ENCODE measurements at places on chromosomes 4 and X.
A peak's percentile ranks its signal among the peaks of the same experiment; 100 is the strongest.

DNA sequence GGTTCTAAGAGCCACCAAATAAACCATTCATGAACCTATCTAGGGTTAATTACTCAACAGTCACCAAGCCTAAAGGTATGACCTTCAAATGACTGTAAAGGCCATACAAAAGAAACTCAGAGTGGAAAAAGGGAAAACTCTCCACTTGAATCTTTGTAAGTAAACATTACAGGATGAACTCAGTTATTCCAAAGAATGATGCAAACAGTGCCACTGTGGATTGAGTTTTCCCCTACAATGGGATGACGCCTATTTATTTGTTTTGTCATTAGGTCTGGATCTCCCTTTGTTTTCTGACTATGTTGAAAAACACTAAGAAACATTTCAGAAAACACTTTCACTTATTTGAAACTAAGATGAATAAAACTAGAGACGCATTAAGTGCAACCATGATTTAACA, 12.7 kb downstream of the NUDT6 start:
- DNase-seq: no peak

- no peak for DNase-seq
Observed at GRCh38 chr4:34091451-34091850, 2152.9 kb downstream of the ARAP2 start.

DNA sequence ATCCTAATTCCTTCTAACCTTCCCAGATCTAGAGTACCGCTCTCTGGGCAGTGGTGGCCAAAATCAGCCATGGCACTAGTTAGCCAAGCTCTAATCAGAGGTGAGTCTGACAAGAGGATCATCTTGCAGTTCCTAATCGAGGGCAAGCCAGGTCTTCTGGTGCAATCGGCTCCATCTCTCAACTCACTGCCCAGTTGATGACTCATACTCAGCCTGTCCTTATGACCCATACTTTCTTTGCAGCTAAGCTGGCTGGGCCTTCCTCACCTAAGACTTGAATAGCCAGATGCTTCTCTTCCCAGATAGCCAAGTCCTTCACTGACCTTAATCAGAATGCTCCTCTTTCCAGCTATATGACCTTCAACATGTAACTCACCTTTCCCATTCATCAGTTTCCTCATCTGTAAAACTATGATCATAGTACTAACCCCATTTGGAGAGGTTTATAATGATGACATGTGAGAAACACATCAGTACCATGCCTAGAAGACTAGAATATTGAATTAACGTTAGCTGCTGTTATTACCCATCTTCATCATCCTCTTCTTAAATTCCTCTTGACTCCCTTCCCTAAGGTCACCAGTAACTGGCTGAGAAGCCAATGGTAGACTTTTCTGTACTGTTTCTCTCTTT, 57.1 kb downstream of the RELL1 start:
- DNase-seq: no peak

- DNase-seq: peak; percentile 14
Observed at GRCh38 chr4:81827577-81828202, 356.0 kb upstream of the RASGEF1B start.

GRCh38 chrX:150873616-150874015, 24.9 kb downstream of the CD99L2 start:
- DNase-seq: no peak

DNA sequence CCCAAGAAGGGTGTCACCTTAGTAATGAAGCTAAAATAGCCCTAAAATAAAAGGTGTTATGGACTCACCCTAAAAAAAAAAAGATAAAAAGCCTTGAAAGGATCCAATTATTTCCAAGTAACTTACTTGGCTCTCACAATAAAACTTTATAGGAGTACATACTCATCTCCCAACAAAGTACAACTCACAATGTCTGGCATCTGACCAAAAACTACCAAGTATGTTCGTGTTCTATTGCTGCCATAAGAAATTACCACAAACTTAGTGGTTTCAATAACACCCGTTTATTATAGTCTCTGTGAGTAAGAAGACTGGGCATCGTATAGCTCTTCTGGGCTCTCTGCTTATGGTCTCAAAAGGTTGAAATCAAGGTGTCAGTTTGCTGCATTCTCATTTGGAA, 51.0 kb downstream of the BEX1 start:
- DNase-seq: no peak

DNA sequence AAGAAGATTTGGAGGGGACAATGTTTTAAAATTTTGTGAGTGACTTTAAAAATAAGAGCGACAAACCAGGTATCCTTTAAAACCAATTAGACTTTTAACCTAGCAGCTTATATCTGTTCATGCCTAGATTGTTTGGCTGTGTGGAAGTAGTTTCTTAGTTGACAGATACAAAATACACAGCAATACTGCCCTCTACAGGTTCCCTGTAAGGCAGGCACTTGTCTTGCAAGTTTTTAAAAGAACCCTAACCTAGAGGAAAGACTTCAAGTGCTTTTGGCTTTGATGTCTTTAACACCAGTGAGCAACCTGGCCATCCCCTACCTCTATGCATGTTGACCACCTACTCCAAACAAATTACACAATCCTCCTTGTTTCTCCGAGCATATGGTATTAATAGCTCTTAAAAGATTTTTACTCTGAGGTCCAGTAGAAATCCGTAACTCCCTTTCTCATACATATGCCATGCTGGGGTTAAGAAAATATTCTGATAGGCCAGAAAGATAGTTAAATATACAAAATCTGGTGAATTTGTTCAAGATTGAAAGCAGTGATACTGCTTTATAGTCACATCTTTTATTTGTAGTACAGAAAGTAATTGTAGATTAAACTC, 273.0 kb downstream of the ARHGAP24 start:
- DNase-seq: no peak

DNA sequence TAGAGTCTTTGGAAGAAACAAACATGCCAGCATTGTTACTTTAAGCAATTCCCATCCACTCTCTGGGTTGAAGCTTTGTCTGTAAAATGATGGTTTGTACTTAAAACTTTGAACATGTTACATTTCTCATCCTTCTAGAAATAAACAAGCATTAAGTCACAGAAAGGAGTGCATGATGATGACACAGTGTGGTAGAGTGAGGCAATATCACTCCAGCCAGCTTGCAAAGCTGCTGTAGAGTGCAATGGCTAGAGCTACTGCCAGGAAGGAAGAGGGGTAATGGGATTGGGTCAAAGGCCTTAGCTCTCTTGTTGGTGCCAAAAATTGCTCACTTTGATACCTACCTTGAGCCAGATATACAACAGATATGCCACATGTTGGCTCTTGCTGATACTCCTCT, 12.3 kb upstream of the ENOX2 start:
- no peak for DNase-seq

GRCh38 chr4:178470996-178471784, 1029.0 kb upstream of the AGA start:
- no peak for DNase-seq

DNA sequence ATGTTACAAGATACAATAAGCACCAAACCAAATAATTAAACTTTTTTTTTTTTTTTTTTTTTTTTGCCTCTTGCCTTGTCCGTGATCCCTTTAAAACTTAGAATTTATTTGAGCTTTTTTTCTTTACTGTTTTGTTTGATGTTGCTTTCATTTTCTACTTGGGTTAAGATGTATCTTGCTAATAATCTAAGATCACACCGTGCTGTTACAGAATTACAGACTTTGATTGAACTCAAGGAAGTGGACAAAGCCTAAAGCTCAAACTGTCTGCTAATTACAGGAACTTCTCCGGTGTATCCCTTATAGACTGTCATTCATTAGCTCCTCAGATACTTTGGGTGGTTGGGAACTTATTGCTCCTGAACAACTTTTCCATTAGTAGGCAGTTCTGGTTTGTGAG, 26.5 kb downstream of the STIM2 start:
- DNase-seq: no peak

DNA sequence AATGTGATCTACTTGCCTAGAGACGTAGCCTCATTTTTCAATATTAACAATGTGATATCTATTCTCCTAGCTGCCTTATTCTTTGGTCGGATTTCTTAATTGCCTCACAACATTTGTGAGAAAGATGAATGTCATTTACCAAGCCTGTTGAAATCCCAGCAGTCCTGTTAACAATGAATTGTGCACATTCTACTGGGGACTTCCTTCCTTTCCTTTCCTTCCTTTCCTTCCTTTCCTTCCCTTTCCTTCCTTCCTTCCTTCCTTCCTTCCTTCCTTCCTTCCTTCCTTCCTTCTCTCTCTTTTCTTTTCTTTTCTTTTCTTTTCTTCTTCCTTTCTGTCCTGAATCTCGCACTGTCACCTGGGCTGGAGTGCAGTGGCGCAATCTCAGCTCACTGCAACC, 107.1 kb downstream of the GPAT3 start:
- no peak for DNase-seq

- no peak for DNase-seq
Observed at GRCh38 chrX:88170553-88170952, 576.5 kb upstream of the CPXCR1 start.

DNA sequence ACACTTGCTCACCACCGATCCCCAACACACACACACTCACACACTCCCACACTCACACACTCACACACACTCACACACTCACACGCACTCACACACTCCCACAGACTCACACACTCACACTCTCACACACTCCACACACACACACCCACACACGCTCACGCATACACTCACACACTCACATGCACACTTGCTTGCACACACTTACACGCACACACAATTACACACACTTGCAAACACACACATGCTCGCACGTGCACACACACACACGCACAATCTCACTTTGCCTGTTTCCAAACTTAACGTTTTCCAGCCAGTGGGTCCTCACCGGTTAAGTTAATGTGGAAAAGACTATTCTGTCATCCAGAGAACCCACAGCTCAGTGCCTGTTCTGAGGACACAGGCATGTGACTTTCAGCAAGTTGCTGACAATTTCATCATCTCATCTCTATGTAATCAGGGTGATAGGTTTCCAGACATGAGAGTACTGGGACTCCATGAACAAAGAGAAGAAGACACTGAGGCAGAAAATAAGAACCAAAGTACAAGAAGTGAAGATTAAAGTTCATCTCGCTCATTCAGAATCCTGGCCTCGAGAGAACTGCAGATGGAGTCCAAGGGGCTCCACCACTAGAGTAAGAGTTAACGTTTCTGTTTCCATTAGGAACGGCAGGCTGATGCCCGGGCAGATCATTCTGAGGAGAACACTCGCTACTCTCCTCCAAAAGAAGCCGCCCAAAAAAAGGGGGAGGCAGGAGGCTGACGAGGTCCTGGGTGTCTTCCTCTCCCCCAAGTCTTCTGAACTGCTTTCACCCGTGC, 153.2 kb upstream of the FRG1 start:
- DNase-seq: no peak

DNA sequence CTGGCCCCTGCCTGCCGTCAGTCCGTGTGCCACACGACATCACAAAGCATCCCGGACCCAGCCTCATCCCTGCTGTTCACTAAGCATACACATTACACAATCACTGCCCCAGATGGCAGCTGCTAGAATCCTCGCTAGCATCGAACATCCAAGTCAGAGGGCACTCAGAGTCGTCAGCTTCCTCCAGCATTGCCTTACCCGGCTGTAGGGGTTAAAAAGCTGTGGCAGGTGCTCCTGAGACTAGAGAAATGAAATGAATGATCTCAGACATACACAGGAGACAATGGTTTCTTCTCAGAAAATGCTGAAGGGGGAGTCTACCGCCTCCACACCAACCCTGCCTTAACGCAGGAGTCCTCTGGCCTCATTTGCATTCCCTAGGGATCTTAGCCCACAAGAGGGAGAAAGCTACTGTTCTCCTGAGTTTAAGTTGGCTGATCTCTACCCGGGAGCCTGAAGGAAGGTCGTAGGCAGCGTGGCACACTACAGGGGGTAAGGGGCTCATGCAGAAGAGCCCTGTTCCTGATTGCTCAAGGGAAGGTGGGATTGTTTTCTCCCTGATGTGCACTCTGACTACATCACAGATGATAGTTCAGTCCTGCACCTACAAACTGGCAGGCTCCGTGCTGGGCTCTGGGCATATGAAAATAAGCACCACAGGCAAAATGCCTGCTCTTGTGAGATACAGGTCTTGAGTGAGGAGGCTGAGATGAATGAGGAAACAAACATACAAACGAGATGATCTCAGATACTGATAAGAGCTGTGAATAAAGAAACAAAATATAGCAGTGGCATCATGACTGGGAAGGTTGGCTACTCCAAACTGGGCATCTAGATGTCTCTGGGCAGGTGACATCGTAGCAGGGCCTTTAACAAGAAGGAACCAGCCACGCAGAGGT, 2.6 kb upstream of the KIAA0232 start:
- DNase-seq: no peak

GRCh38 chr4:80613470-80613869, 277.9 kb downstream of the CFAP299 start:
- DNase-seq: no peak

- peak; percentile 80 for DNase-seq
Observed at GRCh38 chrX:12791257-12792228, at the start of gene PRPS2. PRPS2 (plus strand) TSS chrX:12791412; CDS start chrX:12791498, 86 bp downstream.

- DNase-seq: no peak
Observed at GRCh38 chr4:120771907-120772306, 150.6 kb downstream of the PRDM5 start.

- DNase-seq: no peak
Observed at GRCh38 chr4:163757219-163757618, 262.7 kb downstream of the TMA16 start.

GRCh38 chr4:75037252-75037651, 104.3 kb downstream of the PARM1 start:
- DNase-seq: no peak

DNA sequence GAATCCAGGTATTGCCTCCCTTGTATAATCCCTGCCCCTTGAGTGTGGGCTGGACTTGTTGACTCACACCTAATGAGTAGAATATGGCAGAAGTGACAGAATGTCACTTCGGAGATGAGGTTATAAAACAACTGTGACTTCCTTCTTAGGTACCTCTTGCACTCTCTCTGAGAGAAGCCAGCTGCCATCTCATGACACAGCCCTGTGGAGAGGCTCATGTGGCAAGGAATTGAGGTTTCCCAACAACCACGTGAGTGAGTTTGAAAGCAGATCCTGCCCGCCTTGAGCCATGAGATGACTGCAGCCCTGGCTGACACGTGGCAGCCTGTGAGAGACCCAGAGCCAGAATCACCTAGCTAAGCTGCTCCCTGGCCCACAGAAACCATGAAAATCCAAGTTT, 13.5 kb downstream of the ASB11 start:
- DNase-seq: peak; percentile 16

- DNase-seq: no peak
Observed at GRCh38 chrX:54087661-54088060, 43.4 kb upstream of the PHF8 start.

DNA sequence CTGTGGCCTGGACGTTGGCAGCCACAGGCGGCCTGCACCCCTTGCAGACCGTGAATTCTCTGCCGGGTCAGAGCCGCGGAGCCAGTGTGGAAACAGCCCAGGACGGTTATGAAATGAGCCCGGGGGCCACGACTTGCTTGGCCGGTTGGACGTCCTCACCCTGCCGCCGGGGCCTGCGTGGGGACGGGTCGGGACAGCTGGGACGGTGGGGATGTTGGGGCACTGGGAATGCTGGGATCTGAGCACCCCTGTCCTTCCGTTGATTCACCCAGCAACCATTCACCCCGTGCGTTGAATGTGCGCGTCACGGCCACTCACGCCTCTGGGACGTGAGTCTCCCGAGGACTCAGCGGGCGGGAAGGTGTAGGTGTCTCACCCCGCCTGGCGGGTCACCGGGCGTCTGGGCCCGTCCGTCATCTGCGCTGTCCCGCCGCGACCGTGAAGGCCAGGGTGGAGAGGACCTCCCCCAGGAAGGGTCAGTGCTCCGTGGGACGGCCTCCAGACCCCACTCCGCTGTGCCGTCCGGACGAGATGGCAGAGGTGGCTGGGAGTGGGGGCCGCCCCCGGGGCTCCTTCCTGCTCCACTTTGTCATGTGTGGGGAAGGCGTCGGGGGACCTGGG, 4.5 kb upstream of the PLCXD1 start:
- DNase-seq: peak; percentile 33

Measured in stimulated activated CD4-positive, alpha-beta T cell treated with anti-CD3 and anti-CD28 coated beads, Interleukin-2, amount 100 ng/mL, for 24 hours (primary cell).